ENCODE measurements at places on chromosomes 3 and 15.

- no peak for DNase-seq
Measured at GRCh38 chr3:65030847-65031463, 343.2 kb upstream of the ADAMTS9 start.

- no peak for DNase-seq
Measured at GRCh38 chr15:56165234-56165633, 78.4 kb downstream of the RFX7 start.

DNA sequence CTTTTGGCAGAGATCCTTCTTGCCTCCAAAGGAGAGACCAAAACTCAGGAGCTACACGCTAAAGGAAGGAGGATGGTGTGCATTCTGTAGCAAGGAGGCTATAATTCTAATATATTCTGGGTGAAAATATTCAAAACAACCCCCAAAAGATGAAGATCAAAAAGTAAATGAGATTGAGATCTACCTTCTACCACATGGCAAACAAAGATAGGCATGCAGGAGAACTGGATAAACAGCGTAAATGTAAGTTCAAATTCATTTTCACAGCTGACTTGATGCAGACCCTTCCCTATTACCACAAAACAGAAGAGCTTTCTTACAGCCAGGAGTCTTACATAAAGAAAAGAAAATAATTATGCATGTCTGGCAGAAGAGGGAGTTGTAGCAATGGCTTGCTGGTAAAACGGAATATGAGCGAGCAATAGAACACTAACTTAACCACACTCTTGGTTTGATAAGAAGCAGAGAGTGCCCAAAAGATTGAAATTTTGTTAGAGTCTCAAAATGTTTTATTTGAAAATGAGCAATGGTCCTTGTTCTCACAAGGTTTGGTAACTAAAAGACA, 272.7 kb downstream of the MECOM start:
- no peak for DNase-seq

DNA sequence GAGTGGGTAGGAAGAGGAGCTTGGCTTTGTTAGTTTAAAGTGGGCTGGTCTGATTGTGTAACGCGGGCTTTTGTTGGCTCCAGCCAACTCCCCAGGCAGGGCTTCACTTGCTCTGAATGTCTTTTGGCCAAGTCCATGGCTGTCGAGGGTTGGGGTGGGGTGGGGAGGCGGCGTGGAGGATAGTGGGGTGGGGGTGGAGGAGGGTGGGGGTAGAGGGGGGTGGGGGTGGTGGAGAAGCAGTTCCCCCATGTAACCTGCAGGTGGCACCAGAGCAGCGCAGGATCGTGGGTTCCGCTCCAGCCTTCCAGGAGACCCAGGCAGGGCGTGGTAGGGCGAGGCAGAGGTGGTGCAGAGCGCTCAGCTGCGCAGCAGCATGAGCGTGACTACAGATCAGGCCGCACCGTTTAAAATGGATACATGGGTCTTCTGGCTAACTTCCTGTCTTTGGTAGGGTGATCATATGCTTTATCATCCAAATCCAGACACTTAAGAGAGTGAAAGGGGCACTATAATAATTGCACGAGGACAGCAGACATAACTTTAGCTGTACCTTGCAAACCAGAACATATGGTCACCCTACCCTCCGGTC, 28.3 kb downstream of the GOLGA6A start:
- peak; percentile 65 for DNase-seq

DNA sequence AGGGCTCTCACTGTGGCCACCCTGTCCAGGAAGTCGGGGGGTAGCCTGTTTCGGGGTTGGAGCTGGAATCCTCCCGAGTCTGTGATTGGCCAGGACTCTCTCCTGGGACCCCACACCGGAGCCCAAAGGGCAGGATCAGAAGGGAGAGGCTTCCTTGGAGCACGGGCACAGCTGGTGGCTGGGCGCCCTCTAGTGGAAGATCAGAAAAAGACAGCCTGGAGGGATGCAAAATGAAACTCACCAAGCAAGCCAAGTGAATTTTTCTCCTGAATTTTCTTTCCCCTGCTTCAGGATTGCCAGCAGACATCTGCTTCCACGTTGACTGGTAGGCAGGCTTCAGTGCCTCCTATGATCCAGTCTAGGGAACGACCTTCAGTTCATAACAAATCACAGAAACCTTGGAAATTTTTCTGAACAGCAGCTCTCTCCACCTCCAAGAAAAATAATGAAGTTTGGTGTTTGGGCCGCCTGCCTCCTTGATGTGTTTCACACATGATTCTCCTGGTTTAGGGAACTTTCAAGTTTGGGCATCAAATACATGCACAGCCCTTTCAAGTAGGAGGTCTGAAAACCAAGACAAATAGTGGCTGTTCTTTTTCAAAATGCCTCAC, 224.6 kb downstream of the VPS13C start:
- peak; percentile 38 for DNase-seq

GRCh38 chr3:128498127-128498626, 5.2 kb upstream of the GATA2 start:
- no peak for DNase-seq

DNA sequence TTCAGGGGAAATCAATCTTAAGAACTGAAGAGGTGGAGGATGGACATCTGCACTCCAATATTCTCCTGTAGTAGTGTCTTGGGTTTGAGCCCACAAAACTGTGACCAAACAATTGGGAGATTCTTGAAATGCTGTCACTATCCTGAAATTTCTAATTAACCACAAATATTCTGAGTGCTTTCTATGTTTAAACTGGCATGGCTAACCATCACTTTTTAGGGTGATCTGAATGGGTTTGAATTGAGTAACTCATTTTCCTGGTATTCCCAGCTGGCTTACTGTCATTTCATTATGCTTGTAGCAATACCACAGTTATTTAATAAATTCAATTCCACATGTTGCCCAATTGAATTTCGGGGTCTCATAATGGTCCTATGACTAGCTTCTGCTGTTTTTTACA, 216.9 kb upstream of the DCBLD2 start:
- no peak for DNase-seq

DNA sequence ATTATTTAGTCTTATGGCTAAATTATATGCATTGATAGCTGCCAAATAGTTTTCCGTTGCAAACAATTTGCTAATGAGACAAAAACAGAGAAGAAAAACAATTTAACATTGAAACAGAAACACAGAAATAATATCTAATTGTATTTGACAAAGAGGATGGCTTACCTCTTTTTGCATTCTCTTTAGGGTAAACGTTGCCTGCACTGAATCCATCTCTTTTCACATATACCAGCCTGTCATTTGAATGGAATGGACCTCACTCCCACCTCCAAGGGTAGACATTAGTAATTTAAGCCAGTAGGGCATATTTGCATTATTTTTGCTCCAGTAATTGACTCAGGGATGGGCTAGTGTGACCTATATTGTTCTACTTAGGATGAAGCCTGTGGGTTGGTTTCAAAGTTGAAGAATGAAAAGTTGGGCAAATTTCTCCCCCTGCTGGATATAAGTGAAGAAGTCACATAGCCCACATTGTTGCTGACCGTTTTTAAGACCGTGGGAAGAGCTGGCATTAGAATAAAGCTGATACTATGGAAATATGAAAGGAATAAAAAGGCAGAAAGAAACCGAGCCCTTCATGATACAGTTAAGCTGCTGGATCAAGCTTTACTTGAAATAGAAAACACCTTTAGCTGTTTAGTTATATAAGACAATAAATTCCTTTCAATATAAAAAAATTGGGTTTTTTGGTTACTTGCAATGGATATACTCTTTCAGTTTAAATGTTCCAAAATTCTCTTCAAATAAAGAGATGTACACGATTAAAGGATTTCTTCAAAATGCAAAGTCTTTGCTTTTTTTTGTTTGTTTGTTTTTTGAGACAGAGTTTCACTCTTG, 26.9 kb downstream of the PIERCE2 start:
- DNase-seq: no peak

- no peak for DNase-seq
Measured at GRCh38 chr3:145087038-145087437, 1073.9 kb downstream of the PLOD2 start.

GRCh38 chr3:150124142-150124541, 153.4 kb upstream of the PFN2 start:
- DNase-seq: peak; percentile 41

DNA sequence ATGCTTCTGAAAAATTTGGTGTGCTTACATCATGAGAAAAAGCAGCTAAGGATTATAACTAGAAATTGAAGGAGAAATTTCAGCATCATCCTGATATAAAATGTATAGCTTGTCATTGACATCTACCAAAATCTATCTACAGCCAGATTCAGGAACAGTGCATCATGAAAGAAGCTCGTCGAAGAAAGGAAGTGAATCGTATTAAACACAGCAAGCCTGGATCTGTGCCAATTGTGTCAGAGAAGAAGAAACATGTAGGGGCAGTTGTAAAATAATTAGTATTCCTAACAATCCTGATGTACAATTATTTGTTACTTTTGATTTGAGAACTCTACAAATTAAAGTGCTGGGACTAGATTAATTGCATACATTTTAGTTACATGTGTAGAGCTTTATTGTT, 37.2 kb downstream of the AP4E1 start:
- no peak for DNase-seq

DNA sequence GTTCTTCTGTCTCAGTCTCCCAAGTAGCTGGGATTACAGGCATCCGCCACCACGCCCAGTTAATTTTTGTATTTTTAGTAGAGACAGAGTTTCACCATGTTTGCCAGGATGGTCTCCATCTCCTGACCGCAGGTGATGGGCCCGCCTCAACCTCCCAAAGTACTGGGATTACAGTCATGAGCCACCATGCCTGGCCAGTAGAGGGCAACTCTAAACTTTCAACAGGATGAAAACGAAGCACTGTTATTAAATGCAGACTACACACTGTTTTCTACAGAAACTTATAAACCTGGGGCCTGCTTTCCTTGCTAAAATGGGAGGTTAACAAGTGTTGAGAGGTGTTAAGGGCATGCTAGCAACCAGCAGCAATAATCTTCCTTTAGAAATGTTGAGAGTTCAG, 7.6 kb downstream of the ARPC4 start:
- DNase-seq: no peak

DNA sequence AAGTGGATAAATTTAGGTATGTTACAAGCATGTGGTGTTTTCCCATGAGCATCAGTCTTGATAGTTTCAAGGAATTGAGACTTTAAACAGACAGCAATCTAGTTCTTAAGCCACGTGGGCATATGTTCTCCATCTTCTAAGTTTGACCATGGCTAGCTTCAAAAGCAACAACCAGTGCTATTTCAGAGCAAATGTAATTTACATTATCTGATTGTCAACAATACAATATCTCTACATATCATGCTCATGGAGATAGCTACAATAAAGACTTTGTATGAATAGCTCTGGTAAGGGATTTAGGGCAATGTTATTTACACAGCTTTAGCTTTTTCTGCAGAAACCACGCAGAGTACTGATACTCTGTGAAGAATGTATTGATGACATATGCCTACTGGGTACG, 38.8 kb upstream of the PDZRN3 start:
- DNase-seq: no peak

DNA sequence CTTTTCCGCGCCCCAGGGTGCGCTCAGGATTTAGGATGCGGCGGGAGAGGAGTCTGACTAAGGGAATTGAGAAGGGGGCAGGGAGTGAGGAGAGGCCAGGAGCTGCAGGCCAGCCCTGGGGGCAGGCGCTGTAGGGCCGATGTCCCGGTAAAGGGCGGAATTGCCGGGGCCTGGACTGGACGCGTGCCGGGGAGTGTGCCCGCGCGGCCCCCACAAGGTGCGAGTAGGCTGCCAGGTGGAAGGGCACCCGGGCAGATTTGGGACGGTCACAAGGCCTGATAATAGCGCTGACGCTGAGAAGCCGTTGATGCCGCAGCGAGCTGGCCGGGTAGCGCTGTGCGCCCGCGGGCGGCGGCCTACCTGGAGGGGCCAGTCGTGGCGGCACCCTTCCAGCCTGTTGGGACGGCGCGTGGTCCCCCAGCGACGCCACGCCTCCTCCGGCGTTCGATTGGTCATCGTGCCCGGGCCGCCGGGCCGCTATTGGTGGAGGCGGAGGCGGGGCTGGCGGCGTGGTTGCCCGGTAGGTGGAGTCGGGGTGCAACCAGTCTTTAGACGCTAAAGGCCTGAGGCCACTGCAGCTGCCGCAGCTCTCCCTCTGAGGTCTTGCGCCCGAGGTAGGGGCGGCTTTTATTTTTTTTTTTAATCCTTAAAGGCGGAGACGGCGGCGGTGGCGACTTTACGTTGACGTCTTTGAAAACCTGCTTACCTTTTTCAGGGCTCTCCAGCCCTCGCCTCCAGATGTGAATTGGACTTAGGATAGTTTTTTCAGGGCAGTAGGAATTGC, 903 bp downstream of the SLC25A38 start:
- DNase-seq: no peak

DNA sequence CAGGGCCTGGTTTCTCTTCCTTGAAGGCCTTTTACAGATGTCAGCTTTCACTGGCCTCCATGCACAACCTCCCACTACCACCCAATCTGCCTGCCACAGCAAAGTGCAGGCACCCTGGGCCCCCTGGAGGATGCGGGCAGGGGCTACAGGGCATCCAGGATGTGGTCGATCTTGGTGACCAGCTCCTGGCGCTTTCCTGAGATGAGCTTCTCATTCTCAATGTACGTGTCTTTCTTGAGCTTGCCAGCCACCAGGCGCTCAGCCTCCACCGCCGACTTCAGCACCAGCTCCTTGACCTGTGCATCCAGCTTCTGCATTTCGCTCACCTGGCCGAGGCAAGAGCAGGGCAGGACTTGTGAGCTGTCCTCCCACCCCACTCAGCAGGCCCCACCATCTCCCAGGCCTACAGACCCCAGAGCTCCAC, 30.3 kb downstream of the RPN1 start:
- DNase-seq: no peak

- no peak for DNase-seq
Measured at GRCh38 chr15:65329288-65329983, 25.0 kb downstream of the RNU5B-1 start.

DNA sequence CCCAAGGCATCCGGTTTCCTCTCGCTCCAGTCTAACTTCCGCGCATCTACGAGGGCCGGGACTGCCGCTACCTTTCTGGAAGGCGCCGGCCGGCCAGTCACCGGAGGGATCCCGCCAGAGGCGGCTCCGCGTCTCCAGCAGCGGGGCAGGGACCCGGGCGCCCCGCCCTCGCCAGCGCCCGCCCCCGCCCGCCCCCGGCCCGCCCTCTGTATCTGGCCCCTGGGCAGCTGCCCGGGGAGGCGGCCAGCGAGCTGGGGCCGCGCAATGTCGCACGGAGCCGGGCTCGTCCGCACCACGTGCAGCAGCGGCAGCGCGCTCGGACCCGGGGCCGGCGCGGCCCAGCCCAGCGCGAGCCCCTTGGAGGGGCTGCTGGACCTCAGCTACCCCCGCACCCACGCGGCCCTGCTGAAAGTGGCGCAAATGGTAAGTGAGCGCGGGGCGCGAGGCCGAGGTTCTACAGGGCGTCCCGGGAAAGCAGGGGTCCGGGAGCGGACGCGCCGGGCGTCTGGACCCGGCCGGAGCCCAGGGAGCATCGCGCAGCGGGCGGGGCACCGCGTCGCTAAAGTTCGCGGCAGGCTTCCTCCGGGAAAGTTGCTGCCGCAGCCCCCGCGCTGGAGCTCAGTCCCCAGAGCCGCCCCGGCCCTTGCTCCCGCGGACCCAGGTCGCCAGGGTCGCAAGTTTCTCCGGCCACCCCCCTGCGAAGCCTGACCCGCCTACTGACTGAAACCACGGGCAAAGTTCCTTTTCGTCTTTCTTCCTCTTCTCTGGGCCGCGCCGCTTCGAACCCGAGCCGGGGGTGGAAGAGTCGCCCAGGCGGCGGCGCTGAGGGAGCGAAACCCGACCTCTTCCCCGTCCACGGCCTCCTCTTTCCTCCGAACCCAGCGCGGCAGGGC, at the start of gene CMTM7:
TSS of gene CMTM7 (plus strand) at position 211 of the 893 bp plus-strand sequence. CDS start at position 265, 54 bp downstream.
- DNase-seq: no peak

- no peak for DNase-seq
Measured at GRCh38 chr15:97078591-97078990, 748.1 kb downstream of the NR2F2 start.
